Fibroblast of the aortic adventitia (primary cell): ENCODE measurements at places on chromosomes 4 and X.

- DNase-seq = peak; percentile 43
Measured at GRCh38 chrX:14616836-14617235, 87.5 kb downstream of the GLRA2 start.

GRCh38 chrX:92230628-92231027 lies 451.5 kb downstream of the PCDH11X start:
- no peak for DNase-seq

DNA sequence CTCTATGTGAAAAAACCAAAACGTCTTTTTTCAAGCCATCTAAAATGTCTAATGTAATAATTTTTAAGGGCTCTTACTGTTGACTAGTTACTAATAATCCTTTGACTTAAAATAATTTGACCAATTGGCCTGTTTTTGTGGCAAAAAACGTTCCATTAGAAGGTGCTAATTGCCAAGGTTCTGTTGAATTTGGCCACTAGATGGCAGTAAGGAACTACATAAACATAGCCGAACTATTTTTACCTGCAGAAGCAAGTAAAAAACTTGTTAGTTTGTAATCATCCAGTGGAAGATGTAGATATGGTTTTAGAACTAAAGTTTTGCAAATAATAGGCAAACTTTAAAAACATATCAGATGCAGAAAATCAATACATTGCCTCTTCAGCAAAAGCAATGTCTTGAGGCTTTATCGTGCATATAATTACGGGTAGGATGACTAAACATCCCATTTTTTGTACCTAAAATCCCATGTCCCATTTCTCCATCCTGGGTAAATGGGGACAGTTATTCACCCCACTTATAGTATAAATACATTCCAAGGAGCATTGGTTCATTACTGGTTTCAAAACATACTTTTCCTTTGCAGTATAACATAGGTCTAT lies 57.6 kb downstream of the PROM1 start:
- DNase-seq = peak; percentile 78

DNA sequence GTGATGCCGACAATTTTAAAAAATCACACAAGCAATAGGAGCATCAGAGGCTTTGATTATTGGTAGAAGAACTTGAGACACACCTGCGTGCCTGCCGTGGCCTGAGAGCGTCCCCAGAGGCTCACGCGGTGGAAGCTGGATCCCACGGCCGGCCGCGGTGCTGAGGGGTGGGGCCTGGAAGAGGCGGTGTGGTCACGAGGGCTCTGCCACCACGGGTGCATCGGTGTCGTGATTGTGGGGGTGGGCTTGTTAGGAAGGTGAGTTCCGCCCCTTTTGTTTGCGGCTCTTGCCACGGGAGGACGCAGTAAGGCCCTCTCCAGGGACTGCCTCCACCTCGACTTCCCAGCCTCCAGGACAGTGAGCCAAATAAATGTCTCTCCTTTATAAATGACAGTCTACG lies 77.2 kb upstream of the ADRA2C start:
- DNase-seq = no peak

DNA sequence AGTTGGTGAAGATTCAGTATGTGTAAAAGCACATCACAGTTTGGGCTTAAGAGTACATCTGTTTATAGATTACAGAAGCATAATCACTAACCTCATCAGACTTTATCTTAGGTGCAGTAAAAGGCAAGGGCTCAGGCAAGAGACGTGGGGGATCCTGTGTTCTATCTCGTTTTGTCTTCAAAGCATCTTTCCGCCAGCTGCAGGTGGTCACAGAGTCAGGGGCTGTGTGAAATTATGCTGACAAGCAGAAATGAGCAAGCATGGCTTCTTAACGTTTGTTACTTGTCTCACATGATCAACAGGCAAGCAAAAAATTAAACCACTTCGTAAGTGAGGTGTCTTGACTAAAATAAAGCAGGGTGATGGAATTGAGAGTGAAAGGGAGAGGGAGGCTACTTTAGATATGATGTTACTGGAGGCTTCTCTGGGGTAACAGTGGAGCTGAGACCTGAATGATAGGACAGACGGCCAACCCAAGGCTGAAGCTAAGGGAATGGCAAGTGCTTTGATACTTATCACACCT lies 1.4 kb upstream of the TEC start:
- no peak for DNase-seq

GRCh38 chrX:65196758-65197360 lies 220.6 kb upstream of the ZC4H2 start:
- no peak for DNase-seq

DNA sequence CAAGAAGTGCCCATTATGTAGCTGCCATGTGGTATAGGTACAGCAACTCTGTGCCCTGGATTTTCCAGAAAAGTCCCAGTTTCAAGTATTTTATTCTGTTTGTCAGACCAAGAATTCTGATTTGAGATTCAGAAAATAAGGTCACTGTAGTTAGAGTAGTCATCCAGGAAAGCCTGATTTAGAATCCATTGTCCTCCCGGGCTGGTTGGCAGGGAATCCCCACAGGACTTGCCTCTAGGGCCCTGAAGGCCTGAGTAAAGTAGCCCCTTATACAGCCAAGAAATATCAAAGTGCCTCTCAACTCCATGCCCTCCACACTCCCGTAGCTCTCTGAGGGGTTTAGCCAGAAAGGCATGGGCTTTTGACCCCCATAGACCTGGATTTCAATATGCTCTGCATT lies 36.3 kb downstream of the RTL5 start:
- DNase-seq = no peak
